ENCODE measurements at places on chromosomes 12 and 14. TPM values are rescaled to one million over a fixed set of nuclear protein-coding genes. Genes with fewer than 3 reads are reported as not detected.

DNA sequence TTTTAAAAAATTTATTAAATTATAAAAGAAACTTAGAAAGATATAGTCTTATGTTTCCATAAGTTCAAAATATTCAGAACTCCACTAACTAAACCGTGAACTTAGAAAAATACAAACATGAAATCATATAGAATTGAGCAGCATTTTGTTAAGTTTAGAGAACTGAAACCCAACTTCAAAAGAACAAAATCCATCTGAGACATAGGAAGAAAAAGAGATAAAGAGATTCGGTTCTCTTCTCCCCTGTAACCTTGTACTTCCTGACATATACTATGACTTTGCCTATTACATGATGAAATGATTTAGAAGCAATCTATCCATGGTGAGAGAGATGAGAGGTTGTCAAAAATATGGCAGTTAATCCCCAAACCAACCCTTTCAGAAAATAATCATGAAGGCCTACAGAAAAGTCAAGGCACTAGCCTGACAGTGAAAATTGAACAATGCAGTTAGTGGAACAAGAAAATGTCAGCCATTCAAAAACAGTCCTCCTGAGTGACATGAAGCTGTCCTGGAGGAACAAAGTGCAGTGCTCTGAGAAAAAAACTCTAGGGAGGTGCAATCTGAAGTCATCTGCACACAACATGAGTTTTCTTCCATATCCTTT is 44.0 kb downstream of the C12orf50 start:
- no peak for ATAC-seq

DNA sequence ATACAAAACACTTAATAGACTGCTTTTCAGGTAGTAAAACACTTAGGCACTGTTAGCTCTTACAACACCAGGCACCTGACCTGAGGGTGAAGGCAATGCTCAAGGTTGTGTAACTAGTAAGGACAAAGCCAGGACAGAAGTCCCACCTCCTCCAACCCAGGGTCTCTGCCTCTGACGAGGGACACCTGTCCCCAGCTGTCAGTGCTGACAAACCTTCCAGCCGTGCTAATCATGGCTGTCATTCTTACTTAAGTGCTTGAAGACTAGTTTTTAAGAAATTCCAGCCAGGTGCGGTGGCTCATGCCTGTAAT is 62.5 kb upstream of the MAX start:
- no peak for ATAC-seq

DNA sequence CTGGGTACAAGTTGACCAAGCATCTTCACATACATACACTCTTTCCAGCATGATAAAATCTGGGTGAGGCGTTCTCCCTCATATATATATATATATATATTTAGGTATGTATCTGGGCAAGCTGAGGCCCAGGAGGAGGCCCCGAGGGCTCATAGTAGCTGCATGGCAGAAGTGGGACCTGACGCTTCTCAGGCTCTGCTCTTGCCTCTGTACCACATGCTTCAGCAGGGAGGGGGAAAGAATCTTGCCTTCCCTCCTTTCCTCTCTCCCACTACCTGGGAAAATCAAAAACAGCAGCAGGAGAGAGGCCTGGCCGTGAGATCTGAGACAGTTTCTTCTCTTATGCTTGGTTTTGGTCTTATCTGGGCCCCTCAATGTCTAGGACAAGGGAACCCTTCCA is 9.2 kb downstream of the PPP1R1A start:
- peak; percentile 13 for ATAC-seq

DNA sequence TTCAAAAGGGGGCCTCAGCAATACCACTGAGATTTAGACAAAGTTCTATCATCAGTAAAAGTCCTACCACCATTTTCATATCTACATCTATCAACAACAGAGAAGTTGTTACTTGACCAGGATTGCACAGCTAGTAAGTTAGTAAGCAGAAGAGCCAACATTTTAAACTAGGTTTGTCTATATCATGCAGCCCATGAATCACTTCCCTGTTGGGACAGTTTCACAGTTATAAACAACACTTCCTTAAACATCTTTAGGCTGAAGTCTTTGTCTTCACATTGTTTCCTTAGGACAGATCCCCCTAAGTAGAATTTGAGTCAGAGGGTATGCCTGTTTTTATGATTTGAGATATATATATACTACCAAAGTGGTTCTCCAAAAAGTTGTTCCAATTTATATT is 68.5 kb downstream of the DAO start:
- no peak for ATAC-seq

GRCh38 chr14:68463705-68464374 is 329.0 kb downstream of the ZFP36L1 start:
- no peak for ATAC-seq

DNA sequence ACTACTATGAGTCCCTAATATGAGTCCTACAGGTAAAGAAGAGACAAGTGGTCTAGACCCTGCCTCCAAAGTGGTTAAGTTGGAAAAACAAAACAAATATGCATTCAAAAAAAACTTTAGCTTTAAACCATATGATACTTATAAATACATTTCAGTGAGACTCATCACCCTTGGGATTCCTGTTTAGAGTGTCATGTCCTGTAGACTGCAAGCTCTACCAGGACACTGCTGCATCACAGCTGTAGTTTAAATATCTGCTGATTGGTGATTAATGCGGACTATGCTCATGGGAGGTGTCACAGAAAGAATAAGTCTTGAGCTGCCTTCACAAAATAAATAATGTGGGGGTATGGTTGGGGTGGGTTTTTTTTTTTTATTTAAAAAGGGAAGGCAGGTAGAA is 8.8 kb upstream of the LGR5 start:
- no peak for ATAC-seq

- no peak for ATAC-seq
These were observed 46.0 kb upstream of the OR5AU1 start for GRCh38 chr14:21201732-21202462.

- no peak for ATAC-seq
These were observed 439.5 kb downstream of the CCER1 start for GRCh38 chr12:90515199-90516175.

GRCh38 chr12:127761880-127762279 is 505.1 kb upstream of the TMEM132C start:
- no peak for ATAC-seq

DNA sequence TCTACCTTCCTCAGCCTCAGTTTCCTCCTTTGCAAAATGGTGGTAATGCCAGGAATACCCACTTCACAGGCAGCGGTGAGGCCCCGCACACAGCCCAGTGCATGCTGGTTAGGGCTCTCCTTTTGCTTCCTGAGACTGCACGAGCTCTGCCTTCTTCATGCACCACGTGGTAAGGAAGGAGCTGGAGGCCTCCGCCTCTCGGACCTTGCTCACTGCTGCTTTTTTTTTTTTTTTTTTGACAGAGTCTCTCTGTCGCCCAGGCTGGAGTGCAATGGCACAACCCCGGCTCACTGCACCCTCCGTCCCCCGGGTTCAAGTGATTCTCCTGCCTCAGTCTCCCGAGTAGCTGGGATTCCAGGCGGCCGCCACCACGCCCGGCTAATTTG is 18.1 kb downstream of the TAMALIN start:
- ATAC-seq, result no peak

DNA sequence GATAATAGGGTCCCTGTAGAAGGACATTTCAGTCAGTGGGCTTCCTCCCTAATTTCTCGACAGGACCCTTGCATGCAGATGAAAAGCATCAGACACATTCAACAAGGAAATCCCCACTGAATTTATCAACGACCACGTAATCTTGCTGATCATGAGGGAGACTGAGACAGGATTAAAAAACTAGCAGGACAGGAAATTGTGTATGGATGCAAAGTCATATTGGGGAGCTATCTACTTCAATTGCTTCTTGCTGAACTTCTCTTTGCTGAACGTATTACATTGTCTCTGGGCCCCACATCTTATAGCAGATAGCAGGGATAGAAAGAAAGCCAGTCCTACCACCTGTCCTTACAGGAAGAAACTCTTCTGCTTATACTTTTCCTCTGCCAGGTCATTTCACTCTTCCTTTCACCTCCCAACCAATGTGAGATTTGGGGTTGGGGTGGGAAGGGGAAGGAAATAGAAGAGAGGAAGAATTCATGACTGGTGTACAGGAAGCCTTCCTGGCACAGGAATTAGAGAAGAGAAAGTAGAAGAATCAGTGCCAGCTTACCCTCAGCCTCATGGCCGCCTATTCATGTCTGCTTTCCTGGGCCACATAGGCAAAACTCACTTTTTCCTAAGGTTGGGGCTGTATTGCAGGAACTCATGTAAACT is 333.3 kb downstream of the ZFP36L1 start:
- no peak for ATAC-seq

Gene GLIPR1L1
- total RNA-seq, result not detected

Gene SMCO3
- 0.31 TPM for total RNA-seq

Gene PITPNM2
- total RNA-seq, result 20.4 TPM

Gene IFNG
- total RNA-seq, result not detected

Gene VRTN
- not detected for total RNA-seq

Gene IAPP
- not detected for total RNA-seq
